ENCODE measurements at places on chromosomes 16 and 17.
A peak's percentile ranks its signal among the peaks of the same experiment; 100 is the strongest.

GRCh38 chr17:68085771-68086381 is 50.3 kb downstream of the KPNA2 start:
- DNase-seq = no peak

- no peak for DNase-seq
These were observed 17.5 kb upstream of the MTMR4 start for GRCh38 chr17:58531661-58532554.

DNA sequence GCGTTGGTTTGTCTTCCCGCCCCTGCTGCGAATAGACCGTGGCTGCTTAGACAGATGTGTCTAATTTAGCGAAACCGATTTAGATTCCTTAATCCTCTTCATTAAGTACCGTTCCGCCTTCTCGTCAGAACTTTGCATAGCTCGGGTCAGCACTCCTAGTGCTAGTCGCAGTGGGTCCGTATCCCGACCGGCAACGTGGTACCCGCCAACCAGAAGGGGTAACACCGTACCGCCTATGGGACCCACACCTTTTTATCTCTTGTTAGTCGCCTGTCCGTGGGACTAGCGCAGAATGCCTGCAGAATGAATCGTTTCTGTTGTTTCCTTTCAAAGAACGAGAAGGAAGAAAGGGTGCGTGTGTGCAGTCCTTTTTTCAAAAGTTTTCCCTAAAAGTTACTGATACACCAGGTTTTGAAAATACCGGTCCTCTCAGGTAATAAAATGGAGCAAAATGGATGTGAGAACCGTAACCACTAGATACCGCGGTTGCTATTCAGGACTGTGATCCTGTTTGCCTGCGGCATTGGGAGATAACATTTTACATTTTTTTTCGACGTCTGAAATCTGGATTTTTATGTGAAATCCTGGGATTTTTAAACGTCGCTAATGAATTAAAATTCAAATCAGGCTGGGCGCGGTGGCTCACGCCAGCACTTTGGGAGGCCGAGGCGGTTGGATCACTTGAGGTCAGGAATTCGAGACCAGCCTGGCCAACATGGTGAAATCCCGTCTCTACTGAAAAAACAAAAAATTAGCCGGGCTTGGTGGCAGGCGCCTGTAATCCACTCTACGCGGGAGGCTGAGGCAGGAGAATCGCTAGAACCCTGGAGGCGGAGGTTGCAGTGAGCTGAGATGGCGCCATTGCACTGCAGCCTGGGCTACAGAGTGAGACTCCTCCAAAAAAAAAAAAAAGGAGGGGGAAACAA is 998 bp upstream of the SRSF1 start:
- DNase-seq = no peak

GRCh38 chr17:43597624-43598356 is 51.6 kb upstream of the ETV4 start:
- no peak for DNase-seq

DNA sequence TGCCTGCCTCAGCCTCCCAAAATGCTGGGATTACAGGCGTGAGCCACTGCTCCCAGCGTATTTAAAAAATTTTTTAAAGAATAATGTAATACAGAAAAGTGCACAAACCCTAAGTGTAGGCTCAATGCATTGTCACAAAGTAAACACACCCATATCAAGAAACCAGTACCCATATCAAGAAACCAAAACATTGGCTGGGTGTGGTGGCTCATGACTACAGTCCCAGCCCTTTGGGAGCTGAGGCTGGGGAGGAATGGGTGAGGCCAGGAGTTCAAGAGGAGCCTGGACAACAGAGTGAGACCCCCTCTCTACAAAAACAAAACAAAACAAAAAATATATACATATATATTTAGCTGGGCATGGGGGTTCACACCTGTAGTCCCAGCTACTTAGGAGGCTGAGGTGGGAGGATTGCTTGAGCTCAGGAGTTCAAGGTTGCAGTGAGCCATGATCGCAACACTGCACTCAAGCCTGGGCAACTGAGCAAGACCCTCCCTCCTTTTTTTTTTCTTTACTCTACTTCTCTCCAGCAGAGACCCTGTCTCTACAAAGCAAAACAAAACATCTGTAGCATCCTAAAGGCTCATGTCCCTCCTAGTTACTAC is 9.3 kb upstream of the PRR14 start:
- DNase-seq = no peak

DNA sequence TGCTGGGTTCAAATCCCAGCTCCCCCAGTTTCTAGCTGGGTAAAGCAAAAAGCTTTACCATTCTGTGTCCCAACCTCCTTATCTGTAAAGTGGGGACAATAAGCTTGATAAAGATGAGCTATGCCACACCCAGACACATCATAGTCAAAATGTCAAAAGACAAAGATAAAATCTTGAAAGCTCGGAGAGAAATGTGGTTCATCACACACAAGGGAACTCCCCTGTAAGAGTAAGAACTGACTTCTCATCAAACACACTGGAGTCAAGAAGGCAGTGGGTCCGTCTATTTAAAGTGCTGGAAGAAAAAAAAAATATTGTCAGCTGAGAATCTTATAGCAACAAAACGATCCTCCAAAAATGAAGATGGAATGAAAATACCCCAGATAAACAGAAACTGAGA is 25.3 kb downstream of the CACNG5 start:
- no peak for DNase-seq

GRCh38 chr16:84367750-84368307 is 509 bp upstream of the ATP2C2 start:
- DNase-seq = no peak

- no peak for DNase-seq
These were observed 12.0 kb downstream of the ARL4D start for GRCh38 chr17:43410557-43411368.

- DNase-seq = no peak
These were observed 49.0 kb upstream of the ZCCHC14 start for GRCh38 chr16:87541872-87542234.

- DNase-seq = no peak
These were observed 17.0 kb upstream of the NUDT7 start for GRCh38 chr16:77705351-77705750.

GRCh38 chr16:2090777-2091546 is 43.2 kb downstream of the TSC2 start:
- no peak for DNase-seq

DNA sequence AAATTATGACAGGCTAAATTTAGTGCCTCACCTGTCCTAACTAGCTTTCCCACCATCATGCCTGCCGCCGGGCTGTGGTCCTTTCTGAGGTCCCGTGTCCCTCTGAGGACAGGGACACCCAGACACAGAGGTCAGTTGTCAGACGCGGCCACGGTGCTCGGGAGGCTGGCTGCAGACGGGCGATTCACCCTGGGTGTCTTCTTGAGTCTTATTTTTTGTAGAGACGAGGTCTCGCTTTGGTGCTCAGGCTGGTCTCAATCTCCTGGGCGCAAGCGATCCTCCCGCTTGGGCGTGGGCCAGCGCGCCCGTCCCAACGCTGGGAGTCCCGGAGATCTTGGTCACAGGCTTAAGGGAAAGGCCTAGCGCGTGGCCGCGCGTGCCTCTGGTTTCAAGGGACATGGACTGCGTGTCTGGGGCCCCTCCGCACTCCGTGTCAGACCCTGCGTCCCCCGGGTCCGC is 797 bp upstream of the RAB11FIP3 start:
- peak; percentile 42 for DNase-seq

- DNase-seq = peak; percentile 94
These were observed 151.8 kb downstream of the PITPNC1 start for GRCh38 chr17:67528751-67529436.

DNA sequence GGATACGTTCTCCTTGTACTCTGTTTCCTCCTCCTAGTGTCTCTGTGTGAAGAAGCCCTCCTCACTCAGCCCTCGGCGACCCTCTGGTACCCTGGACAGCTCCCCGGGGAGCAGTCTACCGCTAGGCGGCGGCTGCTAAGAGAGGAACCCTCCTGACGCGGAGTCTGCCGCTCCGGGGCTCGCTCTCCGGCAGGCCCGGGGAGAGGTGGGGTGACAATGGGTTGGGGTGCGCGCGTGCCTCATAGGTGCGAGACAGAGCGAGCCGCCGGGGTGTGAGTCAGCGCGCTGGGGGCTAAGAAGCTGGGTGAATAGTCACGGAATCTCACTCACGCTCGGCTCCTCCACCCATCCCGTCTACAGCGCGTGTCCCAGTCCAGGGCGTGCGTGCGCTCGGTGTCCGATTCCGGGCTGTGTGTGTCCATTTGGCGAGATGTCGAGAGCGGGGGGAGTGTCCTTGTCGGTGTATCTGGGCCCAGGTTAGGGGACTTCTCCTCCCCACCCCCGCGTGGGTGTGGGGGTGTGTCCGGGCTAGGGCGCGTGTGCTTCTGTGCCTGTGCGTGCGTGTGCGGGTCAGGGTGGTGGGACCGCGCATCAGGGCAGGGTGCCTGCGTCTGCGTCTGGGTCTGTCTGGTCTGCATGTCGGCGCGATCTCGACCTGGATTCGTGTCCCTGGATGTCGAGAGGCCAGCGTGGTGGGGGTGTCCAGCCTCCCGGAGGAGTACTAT is 577 bp upstream of the HS3ST2 start:
- DNase-seq = no peak

DNA sequence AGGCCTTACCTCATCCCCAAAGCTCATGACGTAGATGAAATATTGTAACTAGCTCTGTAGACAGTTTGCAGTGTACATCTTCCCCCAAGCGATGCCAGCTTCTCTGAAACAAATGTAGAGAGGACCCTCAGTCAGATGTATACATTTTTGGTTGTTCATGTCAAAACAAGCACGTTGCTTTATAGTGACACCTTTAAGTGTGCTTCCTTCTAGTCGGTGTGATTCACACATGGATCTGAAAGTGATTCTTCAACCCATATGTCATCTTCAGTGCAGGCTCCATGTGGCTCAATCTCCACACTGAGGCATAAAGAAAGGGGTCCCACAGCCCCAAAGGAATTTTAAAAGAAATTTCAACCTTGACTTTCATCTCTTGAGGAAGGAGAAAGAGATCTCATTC is 30.9 kb upstream of the CLEC19A start:
- no peak for DNase-seq

DNA sequence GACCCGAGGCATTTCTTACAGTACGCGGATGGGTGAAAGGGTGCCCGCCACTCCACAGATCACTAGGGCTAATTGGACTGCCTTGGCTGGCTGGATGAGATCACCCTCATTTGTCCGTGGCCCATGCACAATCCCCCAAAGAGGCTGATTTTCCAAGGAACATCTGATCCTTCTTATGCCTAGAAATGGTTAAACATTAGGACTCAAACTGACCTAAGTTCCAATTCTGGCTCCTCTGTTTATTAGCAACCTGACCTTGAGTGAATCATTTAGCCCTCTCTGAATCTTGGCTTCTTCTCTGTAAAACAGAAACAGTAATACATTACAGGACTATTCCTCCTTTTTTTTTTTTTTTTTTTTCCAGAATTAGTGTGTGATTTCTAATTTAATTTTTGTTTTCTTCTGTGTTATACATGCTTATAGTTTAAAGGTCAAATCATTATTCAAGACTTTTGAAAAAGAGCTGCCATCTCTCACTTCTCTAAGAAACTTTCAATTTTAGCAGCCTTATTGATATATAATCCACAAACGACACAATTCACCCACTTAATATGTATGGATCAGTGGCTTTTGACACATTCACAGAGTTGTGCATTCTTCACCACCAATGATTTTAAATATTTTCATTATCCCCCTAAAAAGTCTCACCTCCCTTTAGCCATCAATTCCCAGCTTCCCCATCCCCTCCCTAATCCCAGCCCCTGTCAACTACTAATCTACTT is 45.4 kb upstream of the TMEM132E start:
- DNase-seq = peak; percentile 4

GRCh38 chr17:50439008-50439407 is 13.0 kb downstream of the ACSF2 start:
- DNase-seq = no peak

- no peak for DNase-seq
These were observed 14.6 kb upstream of the CD79B start for GRCh38 chr17:63946440-63947363.

DNA sequence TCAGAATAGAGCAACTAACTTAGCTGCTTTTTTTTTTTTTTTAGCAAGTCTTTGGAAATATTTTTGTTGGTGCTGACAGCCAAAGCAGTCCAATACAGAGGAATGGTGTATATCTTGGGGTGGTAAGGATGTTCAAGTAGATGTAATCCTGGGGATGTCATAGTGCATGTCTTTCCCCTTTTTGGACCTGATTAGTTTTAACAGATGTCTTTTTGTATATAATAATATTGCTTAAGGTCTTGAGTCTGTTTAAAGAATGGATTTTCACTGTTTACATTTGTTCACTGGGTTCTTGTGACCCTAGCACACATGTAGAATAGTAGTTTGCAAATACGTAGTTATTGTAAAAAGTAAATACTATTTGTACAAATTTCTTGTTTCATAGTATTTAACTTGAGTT is 7.9 kb downstream of the TAF15 start:
- DNase-seq = peak; percentile 28

DNA sequence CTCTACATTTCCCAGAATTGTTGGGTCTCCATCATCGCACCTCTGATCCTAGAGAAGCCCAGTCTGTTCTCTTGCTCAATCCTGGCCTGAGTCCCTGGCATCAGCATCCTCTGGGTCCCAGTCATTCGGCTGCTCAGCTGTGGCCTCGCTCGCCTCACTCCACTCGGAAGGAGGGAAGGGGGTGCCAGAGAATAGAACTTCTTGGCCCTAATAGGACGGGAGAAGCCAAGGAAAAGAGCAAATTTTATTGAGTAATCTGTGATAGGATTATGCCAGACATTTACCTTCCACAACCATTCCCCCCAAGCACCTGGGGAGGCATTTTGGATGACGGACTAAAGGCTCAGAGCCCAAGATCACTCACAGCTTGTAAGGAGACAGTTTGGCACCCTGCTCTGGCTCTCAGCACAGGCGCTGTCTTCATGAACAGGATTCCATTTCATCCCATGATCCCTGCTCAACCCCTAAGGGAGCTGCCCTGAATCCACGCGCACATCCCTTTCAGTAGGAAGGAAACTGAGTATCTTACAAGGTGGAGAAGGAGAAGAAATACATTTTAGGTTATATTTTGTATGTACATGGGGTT is 498 bp upstream of the CLEC10A start:
- no peak for DNase-seq

DNA sequence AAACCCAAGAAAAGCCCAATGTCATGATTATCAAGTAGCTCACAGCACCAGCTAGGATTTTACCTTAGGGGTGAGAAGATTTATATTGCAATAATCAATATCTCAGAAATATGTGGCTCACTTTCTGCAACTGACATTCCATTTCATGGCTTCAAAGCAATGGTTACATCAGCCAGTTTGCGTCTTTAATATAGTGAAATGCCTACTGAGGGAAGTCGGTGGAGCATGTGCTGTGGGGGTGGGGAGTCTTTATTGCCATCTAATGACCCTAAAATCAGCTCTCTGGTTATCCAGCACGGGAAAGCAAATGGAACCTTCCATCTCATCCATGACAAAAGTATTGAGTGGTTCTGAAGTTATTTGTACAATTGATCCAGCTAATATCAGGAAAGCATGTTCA is 395.5 kb downstream of the CA10 start:
- DNase-seq = no peak

- no peak for DNase-seq
These were observed 114.3 kb upstream of the KCNJ16 start for GRCh38 chr17:69960755-69961154.

DNA sequence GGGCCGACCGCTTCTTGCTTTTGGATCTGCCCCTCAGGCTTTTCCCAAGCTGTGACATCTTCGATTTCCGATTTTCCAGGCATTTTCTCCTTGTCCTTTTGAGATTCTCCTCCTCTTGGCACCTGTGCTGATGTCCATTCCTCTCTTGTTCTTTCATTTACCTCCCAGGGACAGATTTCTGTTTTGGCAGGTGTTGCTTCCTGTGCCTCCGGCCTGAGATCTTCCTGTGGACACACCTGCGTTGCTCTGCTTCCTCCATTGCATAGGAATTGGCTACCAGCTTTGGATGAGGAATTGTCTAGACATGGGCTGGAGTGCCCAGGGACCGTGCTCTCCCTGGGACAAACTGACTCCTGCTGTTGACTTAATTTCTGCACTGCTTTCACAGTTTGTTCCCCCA is 15.1 kb downstream of the GPR179 start:
- DNase-seq = no peak
